ENCODE measurements at places on chromosomes 4 and X.

GRCh38 chrX:7091923-7092322, 55.6 kb upstream of the STS start:
- DNase-seq: no peak

DNA sequence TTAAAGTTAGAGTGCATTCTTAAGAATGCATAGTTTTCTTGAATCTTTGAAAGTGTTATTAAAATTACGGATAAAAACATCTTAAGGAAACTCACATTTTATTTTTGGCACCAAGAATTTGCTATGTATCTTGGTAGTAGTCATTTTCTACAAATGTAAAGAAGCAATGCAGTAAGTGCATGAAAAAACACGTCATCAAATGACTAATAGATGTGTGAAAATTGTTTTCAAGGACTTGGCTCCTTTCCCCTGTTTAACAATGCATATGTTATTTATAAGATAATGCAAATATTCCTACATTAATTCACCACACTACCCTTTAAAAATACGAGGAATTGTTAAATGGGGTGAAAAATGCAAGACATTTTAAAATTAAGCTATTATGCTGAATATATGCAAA, 461.2 kb upstream of the PCDH7 start:
- no peak for DNase-seq

DNA sequence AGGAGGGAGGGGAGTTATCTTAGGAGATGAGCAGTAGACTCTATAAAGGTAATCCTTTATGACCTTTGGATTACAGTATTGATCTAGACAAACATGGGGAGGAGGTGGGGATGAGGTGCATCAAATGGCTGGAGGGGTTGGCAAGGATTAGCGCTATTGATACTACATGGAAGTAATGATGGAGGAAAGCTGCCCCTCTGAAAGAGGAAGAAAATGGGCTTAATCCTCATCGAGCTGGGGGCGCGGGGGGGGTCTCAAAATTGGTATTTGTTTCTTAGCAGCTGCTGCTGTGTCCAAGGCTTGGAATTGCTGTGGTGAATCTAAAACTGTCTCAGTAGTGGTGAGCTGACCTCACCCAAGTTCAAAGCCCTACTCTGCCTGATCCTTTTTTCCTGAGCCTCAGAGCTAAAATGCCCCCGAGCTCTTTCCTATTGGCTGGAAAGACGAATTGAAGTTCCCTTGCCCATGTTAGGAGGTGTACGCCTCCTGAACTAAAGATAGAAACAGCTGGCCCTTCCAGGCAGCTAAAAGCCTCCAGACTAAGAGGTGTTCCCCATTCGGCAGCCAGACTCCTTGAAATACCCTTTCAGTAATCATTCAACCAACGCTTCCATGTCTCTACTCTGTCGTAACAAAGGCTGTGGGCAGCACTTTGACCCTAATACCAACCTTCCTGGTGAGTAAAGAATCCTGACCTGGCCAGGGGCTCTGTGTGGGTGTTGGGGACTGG, at the start of gene ITGB1BP2:
Gene ITGB1BP2 (plus strand): TSS at position 556 of the 730 bp plus-strand sequence. CDS start 57 bp downstream, at position 613.
- DNase-seq: no peak

DNA sequence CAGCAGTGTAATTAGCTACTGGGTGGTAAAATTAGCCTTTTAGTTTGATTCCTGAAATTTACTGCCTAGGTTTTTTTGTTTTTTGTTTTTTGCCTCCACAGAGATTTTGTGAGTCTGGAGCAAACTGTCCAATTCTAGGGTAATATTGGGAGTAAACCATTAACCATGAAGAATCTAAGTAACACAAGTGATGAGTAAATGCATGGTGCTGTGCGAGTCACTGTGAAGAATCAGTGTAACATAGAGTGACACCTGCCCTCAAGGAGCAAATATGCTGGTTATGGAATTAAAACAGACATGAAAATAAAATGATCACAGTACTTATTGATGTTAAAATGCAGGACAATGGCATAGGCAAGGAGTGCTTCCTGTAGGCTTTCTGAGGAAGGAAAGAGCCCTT, 60.1 kb downstream of the LRP2BP start:
- no peak for DNase-seq

- DNase-seq: no peak
Measured at GRCh38 chr4:61493041-61493440, 292.9 kb downstream of the ADGRL3 start.

DNA sequence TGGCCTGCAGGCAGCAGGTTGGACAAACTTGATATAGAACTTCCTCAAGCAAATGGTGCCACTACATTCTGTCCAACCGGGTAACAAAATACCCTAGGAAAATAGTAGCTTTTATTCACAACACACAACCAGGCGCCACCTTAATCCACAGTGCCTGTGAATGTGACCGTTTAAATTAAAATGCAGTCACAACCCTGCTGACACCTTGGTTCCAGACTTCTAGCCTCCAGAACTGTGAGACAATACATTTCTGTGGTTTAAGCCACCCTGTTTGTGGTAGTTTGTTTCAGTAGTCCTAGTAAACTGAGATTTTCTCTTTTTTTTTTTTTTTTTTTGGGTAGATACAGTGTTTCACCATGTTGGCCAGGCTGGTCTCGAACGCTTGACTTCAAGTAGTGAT, 575.8 kb downstream of the PACRGL start:
- DNase-seq: no peak

GRCh38 chr4:110850461-110851442, 227.9 kb upstream of the PITX2 start:
- no peak for DNase-seq

GRCh38 chr4:10605746-10606482, 78.7 kb downstream of the CLNK start:
- no peak for DNase-seq

DNA sequence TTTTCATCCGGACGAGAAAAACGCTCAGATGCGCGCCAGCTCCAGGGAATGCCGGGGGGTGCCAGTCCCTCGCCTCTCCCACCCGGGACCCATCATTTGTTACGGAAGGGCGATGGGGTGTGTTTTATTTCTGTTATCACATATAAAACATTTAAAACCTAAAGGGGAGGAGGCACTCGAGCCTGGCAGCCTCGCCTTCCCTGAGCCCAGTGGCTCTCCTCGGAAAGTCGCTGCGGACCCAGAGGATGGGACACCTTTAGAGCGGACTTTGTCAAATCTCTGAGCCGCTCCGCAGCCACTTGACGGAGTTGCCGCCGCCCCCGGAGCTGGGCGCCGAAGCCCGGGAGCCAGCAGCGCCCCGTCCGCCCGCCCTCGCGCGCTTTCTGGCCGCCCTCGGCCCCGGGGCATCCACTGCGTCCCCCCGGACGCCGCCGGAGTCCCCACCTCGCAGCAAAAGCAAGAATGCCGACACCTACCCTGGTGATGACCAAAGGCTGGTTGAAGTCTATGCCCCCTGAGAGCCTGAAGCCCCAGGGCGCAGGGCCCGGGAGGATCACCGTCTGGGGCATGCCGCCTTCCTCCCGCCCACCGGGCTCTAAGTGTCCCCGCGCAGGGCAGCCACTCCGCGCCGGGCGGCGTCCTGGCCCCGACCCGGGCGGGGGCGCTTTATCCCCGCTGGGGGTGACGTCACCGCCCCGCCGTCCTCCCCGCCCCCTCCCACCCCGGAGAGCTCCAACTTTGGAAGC, at the start of gene PDLIM3:
Gene PDLIM3 (minus strand): TSS at position 642 of the 746 bp plus-strand sequence. CDS start 73 bp downstream, at position 569.
- DNase-seq: no peak
